RWPE2 (cell line): ENCODE measurements at places on chromosomes 11 and 22.

DNA sequence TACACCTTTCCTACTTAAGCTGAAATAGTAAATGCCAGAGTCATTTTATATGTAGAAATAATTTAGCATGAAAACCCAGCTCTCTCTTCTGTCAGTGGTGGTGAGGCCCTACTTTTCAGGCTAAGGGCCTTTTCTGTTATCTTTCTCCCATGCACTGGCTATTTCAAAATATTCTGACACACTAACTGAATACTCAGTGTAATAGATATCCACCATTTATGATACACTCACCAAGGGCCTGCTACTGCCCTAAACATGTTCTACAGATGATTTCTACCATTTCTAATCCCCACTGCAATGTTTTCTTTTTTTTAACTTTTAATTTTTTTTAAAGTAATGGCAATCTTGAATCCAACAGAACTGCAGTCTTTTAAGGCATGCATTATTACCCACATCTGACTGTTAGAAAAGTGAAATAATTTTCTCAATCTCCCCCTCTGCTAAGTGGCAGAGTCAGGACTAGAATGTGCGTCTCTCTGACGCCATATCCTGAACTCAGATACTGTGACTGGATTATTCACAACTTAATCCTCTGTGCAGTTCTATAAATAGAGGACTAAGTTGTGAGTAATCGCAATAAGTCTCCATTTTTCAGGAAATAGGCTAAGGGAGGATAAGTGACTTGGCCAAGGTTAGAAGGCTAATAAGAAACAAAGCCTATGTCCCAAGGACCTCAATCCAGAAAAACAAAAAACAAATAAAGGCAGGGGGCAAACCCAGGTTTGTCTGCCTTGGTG is 44.0 kb downstream of the GRAMD1B start:
- DNase-seq = no peak

- no peak for DNase-seq
Measured at GRCh38 chr22:39243439-39244135, 1.2 kb downstream of the PDGFB start.

- peak; percentile 37 for DNase-seq
Measured at GRCh38 chr22:48065892-48066291, 1303.4 kb downstream of the TBC1D22A start.

- DNase-seq = no peak
Measured at GRCh38 chr11:8758619-8759169, 76.1 kb downstream of the RPL27A start.

DNA sequence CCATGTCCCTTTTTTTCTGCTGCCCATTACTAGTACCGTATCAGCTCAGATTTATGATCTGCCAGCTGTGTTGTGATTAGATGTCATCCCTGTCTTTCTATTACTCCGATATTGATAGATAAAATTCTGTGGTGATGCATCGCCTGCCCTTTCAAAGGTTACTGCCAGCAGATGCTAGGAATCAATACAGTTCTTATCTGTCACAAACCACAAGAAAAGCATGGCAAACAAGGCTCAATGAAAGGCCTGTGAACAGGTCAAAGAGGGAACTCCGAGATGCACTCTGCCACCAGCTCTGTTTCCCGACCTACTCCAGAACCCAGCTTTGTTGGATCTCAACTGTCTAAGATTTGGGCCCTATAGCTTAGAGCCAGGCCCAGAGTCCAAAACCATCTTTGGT is 246.0 kb downstream of the CADM1 start:
- DNase-seq = no peak

GRCh38 chr11:39965701-39966100 is 1493.8 kb downstream of the LRRC4C start:
- no peak for DNase-seq

- no peak for DNase-seq
Measured at GRCh38 chr11:1504138-1504537, 17.6 kb upstream of the MOB2 start.

- peak; percentile 12 for DNase-seq
Measured at GRCh38 chr22:19936513-19936912, 5.1 kb upstream of the COMT start.

- DNase-seq = no peak
Measured at GRCh38 chr22:21857481-21857914, 9.9 kb downstream of the MAPK1 start.

DNA sequence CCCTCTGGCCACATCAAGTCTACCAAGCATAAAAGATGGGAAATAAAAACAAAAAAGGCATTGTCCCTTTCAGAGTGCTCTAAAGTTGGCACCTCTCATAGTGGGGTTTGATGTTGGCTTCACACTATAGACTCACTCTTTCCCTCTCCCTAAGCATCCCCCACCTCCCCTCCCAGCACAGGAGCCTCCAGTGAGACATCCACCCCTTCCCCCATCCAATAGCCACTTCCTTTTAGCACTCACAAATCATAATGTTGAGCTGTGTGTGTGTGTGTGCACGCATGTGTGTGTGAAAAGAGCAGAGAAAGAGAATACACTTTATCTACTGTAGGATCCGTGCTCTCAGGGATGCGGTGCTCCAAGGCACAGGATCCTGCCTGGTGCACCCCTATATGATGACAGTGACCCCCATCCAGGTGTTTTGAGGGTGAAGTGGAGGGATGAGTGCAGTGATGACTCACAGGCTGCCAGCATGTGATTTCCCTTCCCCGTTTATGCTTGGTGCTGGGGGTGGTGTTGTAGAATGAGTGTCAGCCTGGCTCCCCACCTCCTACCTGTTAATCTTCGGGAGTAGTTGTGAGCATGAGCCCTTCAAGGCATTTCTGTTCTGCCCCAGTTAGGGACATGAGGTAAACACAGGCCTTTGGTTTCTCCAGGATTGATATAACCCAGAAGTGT is 235.2 kb upstream of the B3GAT1 start:
- DNase-seq = no peak

- DNase-seq = peak; percentile 56
Measured at GRCh38 chr22:50489363-50490243, 2.9 kb downstream of the MIOX start.

GRCh38 chr11:72770799-72771198 is 18.6 kb upstream of the ARAP1 start:
- DNase-seq = no peak

DNA sequence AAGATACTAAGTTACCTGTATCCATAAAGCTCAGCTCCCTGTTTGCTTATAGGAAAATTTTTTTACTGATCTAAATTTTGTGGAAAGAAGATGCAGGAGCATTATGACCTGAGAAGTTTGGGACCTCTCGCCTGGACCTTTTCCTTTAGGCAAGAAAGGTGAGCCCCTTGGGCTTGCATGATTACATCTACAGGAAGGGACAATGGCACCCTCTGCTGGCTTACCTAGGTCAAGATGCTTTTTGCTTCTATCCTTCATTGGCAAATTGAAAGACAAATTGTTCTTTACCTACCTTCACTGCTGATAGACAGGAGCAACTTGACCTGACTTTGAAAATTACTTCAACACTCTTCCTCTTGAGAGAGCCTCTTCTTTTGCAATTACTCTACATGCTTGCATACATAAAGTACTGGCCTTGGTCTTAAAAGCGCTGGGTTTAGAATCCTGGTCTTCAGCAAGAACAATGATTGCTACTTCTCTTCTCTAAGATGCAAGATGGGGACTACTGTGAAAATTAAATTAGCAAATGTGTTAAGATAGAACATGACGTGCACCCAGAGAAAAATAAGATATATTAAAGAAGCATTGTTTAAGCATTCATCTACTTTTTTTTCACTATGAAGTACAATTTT is 147.2 kb downstream of the TRPC6 start:
- no peak for DNase-seq

DNA sequence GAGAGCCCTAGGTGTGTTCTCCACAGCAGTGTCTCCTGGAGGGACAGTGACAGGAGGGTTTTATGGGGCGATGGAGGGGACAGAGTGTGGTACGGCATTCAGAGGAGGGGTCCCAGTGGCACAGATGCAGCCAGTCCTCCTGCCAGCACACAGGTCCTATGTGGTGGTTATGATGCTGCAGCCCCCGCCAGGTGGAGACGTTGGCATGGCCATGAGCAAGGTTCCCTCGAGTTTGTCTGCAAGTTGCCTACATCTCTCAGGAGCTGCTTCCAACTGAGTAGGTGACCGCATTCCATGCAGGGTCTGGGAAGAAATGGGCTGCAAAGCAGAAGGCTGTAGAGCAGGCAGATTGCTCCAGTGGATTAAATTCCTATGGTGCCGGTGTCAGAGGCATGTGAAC is 646.0 kb downstream of the TBC1D22A start:
- DNase-seq = no peak

DNA sequence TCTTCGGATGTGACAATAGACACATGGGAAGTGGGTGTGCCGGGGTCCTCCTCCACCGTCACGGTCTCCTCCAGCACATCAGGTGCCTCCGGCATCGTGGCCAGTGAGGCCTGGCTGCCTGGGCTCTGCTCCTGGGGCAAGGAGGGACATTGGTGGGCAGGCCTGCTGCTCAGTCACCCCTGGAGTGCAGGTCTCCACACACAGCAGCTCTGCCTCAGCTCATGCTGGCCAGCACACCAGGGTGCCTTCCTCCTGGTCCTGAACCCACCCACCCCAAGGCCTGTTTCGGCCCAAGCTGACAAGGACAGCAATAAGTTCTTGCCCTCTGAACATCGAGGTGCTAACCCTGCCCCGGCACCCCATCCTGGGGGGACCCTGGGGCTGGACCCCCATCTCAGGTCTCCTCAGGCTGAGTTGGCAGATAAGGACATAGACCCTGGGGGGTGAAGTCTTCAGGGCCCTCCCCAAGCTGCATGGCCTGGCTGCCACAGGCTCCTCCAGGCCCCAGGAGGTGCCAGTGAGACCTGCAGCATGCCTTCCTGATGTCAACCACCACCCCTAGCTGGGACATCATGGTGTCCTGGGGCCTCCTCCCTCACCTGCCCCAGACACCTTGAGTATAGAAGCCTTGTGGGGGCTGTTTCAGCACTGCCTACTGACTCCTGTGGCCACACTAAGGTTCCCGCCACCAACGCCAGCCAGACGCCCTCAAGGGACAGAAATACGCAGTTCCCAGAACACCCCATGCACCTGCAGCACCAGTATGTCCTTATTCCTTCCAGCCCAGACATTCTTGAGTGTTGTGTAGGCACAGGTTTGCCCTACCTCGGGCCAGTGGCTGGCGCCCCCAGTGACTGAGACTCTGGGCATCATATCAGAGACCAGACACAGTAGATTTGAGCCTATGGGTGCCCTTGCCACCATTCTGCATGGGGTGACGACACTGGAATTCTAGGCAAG is 34.4 kb downstream of the ARVCF start:
- DNase-seq = no peak

DNA sequence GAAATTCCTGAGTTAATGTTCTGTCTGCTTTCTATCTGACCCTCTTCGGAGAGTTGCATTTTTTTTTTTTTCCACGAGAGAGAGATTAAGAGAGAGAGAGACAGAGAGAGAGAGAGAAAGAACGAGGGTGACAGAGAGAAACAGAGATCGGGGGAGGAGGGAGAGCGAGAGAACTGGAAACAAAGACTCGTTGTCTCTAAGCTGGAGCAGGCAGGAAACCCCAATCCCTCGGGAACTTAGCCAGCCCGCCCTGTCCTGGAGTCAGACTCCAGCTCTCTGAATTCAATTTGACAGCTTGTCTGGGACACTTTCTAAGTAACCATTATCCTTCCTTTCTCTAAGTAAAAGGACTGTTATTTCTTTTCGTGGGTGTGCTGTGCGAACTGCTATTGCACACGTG is 76.9 kb downstream of the KCNJ1 start:
- no peak for DNase-seq

GRCh38 chr22:21978564-21979386 is 3.8 kb downstream of the TOP3B start:
- DNase-seq = no peak

DNA sequence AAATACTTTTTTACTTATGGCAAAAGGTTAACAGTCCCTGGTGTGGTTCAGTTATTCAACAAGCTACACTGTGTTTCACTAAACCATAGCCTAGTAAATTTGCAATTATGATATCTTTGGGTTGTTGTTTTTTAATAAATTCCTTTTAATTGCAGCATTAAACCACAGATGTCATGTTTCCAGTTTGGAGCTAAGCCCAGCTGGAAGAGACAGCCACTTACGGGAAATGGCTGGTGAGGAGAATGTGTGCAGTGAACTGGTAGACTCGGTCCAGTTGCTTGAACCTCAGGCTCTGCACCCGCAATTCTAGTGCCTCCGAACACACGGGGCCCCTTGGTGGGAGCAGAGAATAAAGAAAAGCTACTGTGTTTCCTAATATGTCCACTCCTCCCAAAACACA is 70.8 kb downstream of the WNT11 start:
- DNase-seq = no peak

DNA sequence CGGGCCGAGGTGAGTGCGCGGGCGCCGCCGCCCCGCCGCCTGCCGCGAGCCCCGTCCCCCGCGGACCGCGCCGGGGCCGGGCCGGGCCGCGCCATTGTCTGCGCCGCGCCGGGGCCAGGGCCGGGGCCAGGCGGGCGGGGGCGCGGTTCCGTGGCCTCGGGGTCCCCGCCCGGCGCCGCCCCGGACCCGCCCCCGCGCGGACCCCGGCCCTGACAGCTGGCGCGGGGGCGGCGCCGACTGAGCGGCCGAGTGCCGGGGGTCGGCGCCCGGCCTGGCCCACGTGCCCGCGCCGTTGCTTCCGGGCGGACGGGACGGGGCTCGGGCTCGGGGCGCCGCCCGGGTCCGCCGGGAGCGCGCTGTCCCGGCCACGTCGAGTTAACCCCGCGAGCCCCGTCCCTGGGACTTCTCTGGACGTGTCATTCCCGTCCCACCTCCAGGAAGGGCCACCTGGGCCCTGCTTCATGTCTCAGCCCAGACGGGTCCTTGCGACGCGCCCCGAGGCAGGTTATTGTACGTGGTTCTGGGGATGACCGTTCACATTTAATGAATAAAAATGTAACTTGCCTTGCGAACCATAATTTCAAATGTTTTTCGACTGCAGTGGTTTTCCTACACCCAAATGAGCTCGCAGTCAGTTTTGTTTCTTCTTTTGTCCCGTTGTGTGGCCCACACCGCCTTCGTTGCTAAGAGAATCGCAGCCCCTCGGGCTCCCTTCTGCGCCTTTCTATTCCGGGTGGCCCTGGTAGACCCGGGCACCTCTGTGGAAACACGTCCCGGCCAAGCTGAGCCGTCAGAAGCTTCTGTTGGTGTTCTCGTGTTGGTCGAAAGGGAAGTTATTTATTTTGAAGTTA is 562 bp downstream of the ZBED4 start:
- no peak for DNase-seq

GRCh38 chr11:65211293-65212105 is 29.8 kb downstream of the CAPN1 start:
- no peak for DNase-seq

- no peak for DNase-seq
Measured at GRCh38 chr22:37746366-37747079, 49.7 kb downstream of the TRIOBP start.

DNA sequence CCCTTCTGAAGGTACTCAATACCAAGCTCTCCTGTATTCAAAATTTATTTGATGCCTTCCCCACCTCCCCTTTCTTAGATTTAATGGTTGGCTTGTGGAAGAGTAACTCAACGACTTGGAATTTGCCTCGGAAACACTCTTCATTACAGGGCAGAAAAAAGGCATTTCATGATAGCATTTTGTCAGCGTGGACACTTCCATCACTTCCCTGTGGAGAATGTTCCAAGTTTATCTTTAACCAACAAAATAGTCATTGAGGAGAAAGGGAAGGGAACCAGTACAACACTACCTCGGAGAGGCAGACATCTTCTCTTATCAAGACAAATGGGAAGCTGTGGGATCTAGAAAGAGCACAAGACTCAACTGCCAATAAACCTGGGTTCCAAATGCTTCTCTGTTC is 177.2 kb upstream of the MTMR2 start:
- DNase-seq = no peak

GRCh38 chr11:110830747-110831146 is 118.5 kb upstream of the ARHGAP20 start:
- no peak for DNase-seq
